Activated T-cell treated with anti-CD3 and anti-CD28 coated beads for 4 hours (primary cell): ENCODE measurements at places on chromosomes 1 and 21.

DNA sequence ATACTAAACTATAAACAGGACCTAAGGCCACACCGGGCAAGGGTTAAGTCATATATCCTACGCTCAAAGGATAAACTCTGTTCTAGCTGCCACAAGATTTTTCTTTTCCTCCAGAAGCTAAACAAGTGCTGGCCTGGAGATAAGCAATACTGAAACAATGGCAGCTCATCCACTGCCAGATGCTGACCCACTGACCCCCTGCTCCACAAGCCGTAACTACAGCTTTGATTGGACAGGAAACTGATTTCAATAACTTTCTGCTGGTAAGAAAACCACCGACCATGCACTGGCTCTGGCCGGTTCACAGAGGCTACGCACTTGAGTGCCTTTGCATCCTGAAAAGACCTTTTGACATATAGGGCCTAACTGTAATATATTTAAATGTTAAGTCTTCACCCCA lies 51.3 kb upstream of the PLA2G2C start:
- DNase-seq, result no peak

DNA sequence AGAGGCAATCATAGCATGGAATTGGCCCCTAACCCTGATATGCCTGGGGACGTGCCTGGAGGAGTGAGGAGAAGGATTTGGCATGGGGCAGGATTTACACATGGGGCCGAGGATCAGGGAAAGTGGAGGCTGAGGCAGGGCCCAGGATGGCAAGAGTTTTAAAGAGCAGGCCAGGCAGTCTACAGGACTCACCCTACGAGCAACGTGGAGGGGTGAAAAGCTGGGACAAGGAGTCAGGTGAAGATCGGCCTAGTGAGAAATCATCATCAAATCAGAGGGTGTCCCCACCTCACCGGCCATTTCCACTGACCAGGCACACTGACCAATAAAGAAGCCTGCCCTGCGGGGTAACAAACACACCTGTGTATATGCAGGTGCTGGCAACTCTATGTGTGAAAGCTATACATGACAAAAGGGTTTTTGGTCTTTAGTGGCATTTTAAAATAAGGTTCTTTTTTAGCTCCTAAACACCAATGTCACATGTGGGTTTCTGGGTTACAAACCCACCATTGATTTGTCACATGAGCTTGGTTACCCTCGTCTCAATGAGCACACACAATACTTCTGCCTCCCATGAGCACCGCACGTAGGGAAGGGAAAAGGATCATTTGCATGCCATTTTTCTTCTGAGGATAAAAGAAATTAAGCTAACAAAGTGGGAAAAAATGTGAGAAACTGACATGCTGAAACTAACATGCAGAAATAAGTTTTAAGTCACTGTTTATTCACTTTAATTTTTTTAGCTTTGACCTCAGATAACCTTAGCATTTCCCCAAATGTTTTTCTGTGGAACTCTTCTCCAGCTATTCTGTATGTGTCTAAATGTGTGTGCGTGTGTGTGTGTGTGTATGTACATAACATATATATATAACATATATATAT lies 168.1 kb upstream of the EDN2 start:
- DNase-seq, result no peak

DNA sequence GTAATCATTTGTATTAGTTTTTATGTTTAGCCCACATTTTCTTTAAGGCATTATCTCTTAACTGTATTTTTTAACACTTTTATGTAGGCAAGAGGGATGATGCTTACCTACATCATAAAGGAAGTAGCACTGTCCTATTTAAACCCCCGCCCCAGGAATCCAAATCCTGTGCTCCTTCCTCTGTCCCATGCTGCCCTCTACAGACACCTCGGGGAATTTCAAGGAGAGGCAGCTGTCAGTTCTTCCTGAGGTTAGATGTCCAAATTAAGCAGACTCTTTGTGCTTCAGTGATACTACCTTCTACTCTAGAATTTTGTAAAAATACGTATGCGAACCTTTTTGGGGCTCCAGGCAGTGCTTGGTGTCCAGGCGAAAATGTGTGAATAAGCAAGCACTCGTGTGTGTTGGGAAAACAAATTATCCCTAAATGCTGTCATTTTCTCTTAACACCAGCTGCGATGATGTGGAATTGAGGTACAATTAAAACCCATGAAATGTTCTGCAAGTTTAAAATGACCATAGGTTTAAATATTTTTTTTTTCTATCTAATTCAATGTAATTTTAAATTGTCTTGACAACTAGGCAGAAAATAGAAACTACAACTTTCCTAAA lies 19.2 kb downstream of the CRCT1 start:
- DNase-seq, result no peak

DNA sequence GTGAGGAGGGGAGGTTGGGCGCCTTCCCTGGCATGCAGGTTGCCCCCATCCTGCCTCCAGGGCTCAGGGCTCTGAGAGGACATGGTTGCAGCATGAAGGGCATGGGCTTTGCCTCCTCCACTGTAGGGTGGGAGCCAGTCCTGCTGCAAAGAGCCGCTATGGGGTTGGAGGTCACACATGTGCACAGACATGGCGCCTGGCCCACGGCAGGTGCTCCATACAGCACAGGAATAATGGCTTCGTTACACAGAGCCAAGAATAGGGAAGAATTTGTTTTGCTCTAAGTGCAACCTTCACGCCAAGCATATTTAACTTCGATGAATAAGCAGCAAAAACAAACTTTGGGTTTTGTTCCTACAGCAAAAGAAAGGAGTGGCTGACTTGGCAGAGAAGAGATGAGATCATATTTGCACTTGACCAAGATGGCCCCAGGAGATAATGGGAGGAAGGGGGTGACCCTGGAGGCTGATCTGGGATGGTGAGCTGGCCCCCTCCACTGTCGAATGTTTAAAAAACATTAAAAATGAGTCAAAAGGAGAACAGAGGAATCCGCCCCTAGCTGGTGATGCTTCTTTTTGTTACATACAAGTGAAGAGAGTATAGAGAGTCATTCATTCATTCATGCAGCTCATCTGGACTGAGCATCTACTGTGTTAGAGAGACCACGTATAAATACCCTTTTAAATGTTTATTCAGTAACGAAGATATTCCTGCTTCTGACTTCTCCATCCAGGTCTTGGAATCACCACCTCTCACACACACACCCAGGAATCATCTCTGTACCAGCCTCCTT lies 12.4 kb upstream of the C2CD2 start:
- DNase-seq, result no peak

GRCh38 chr1:240691909-240692705 lies 80.2 kb upstream of the GREM2 start:
- DNase-seq, result no peak

DNA sequence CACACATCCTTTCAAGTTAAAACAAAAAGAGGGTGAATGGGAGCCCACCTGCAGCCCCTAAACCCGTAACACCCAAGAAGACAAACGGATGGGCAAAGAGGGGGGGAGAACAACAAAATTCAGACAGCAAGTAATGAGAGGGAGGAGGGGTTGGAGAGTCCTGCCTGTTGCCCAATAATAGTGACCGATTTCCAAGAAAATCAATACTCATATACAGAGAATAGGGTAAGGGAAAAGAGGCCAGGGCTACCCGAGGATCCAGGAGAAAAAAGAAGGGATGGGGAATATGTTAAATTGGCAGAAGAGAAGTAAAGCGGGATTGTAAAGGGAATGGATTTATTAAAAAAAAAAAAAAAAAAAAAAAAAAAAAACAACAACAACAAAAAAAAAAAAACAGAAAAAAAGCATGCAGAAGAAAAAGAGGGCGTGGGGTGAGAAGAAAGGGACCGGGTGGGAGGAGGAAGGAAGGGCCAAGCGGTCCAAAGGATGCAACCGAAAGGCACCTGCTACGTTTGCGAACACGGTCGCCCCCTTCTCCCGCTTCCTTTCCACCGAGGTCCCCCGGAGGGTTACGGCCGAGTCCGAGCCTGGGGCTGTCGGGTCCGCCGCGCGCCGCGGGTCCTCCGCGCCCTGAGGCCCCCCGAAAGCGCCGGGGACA lies 930 bp downstream of the SLC30A10 start:
- DNase-seq, result no peak

DNA sequence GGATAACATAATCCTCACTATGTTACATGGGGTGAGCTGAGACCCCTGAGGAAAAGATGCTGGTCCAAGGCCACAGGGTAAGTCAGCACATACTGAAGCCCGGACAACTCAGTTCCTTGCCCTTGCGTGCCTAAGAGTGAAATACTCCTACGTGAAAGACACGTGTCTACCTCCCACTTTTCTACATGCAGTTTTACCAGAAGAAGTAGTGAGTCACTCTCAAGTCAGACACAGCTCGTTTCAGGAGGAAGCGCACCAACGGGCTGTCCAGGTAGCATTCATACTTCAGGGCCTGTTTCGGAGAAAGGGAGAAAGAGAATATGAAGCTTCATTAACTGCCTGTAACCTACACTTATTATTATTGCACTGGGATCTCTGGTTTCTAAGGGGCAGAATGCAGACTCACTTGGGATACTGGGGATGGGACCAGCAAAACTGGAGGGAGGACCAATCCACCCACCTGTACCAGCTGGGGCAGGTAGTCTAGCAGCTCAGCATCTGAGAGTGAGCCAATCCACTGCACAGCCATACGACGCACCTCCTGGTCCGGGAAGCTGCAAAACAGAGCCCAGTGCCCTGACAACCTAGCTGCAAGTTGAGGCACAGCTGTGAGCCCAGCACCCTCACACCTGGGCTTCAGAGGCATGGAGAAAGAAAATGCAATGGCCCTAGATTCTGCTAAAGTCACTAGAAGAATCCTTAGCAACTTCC lies 32.4 kb upstream of the PPP1R15B start:
- DNase-seq, result no peak

- no peak for DNase-seq
These were observed 1.2 kb upstream of the NEGR1 start for GRCh38 chr1:72283307-72284083.

- no peak for DNase-seq
These were observed 338.9 kb upstream of the PRMT6 start for GRCh38 chr1:106717591-106717990.

GRCh38 chr1:58804853-58805565 lies 21.2 kb upstream of the JUN start:
- DNase-seq, result no peak

DNA sequence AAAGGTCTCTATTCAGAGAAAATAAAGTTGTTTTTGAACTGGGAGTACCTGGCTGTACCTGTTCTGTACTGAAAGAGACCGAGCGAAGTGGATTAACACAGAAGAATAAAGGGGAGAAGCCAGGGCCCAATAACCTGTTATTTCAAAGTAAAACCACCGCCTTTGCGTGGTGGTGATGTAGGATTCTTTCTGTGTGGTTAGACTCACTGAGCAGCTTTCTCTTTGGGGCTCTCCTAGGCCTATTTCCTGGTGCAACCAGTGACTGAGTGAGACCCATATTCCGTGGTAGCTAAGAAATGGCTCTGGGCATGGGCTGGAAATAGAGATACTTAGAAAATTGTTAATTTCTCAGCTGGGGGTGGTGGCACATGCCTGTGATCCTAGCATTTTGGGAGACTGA lies 99.9 kb downstream of the XCL2 start:
- DNase-seq, result no peak

DNA sequence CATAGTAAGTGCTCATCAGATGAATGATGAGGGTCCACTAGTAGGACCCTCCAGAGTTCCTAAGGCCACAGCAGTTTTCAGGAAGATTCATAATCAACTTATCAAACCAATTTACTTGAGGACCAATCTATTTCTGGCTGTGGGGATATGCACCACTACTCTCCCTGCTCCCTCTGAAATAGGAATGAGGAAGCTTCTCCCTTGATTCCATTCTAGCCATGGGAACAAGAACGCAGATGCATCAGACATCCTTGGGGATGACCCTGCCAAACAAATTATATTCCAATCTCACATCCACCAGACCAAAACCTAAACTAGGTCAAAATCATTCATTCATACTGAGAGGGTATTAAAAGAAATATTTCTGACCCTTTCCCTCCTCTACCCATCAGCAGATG lies 31.5 kb downstream of the JAK1 start:
- no peak for DNase-seq

- DNase-seq, result no peak
These were observed 657.4 kb downstream of the AJAP1 start for GRCh38 chr1:5311634-5312292.

- DNase-seq, result no peak
These were observed 43.2 kb downstream of the YARS1 start for GRCh38 chr1:32773764-32774463.

GRCh38 chr1:160309571-160309970 lies 24.6 kb upstream of the PEX19 start:
- no peak for DNase-seq

DNA sequence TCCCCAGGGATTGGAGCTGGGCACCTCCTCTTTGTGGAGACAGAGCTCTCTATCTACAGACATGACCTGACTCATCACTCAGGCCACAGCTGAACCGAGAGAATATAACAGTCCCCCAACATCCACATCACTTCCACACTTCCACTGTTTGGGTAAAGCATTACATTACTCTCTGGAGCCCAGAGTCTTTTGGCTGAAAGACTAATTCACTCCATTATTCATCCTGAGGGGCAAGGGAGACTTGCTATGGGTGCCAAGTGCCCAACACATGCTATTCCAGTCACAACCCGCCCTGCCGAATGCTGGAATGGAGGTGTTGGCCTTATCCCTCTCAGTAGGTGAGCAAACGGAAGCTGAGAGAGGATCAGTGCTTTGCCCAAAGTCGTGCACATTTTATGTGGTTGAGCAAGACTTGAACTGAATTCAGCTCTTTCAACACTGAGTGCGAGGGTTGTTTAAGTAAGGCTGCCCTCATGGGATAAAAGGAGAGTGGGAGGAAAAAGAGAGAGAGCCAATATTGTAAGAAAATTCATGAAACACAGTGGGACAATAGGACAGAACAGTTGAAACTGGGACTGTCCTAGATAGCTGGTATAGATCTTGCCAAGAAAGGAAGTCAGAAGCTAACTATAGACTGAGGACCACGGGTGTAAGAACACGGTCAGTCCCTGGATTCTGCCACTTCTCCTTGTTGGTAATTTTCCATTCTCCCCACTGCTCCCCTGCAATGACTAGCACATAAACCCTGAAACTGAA lies 13.5 kb upstream of the CHI3L1 start:
- no peak for DNase-seq
